ENCODE measurements at places on chromosomes 7 and 10.

DNA sequence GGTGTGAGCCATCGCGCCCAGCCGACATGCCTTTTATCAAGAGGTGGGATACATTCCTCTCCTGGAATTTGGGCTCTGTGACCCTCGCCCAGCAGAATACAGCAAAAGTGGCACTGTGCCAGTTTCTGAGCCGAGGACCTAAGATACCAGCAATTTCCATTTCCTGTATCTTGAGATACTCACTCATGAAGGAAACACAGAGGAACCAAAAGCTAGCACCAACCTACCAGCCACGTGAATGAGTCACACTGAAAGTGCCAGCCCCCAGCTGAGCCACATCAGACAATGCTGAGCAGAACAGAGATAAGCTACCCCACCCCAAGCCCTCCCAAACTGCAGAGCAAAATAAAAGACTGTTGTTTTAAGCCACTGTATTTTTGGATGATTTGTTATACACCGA lies 56.3 kb downstream of the CACUL1 start:
- DNase-seq = no peak

GRCh38 chr10:774661-775244 lies 85.3 kb upstream of the DIP2C start:
- DNase-seq = peak; percentile 76

- DNase-seq = no peak
Measured at GRCh38 chr7:111561654-111561903, 713 bp downstream of the IMMP2L start.

GRCh38 chr7:21947056-21947455 lies 1.4 kb upstream of the CDCA7L start:
- no peak for DNase-seq

DNA sequence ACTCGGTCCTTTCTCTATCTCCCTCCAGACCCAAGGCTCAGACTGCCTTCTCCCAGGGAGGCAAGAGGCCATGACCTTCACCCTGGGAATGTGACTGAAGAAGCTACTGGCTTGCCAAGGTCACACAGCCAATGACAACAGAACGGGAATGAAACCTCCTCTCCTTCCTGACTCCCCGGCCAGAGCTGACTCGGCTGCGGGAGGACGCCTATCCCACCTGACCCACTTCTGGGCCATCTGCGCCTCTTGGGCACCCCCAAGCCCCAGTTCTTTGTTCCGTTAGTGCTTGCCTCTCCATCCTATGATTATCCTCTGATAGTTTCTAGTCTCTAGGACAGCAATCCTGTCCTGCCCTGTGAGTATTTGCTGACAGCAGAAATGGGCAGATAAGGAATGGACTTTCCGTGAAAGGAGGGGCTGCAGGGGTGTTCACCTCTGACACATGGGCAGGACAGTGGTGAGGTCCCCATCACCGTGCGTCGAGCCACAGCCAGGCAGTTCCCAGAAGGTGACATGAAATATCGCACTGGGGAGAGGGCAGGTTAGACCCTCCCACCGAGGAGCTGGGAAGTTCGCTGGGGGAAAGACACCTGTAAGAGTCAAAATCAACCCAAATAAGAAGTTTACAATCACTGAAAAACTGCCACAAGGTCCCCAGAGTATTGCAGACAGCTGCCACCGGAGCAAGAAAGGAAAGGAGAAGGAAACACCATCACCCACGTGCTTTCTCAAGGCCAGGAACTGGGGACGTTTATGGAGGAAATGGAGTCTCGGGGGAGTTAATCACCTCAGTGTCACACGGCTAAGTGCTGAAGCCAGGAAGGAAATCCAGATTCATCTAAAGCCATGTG lies 63.0 kb downstream of the INSIG1 start:
- no peak for DNase-seq

DNA sequence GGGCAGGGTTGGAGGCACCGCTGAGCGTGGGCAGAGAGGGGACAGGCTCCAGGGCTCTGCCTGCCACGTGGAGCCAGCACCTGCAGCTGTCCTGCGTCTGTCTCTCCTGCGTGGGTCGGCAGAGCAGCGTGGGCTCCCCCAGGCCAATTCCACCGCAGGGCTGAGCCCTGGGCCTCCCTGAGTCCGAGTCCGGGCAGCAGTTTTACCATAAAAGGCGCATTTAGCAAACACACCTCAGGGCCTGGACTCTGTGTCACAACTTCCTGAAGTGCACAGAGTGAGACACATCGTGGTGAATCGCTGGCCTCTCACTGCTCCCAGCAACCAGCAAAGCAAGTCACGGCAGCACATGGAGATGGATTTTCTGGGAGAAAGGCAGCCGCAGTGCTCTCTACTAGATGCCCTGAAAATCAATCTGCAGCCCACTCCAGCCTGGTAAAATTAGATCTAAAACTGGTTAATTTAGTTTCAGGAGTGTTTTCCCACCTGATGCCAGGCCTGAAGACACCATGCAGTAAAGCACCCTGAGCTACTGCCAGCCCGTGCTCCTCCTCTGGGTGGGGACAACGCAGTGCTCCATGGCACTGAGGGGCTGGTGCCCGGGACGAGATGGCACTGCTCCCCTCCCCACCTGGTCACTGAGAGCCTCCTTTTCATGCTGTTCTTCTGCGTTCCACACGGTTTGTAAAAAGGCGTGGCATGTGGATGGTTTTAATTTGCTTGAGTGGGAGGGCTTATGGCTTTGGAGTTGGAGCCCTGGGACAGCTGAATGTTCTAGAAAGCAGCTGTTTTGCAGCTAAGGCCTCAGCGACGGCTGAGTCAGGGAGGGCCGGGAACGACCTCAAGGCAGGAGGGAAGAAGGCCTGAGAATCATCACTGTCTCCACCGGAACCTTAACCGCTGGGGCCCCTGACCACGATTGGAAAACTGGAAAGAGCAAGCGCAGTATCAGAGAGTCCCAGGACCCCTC lies 336.9 kb downstream of the ADARB2 start:
- no peak for DNase-seq

DNA sequence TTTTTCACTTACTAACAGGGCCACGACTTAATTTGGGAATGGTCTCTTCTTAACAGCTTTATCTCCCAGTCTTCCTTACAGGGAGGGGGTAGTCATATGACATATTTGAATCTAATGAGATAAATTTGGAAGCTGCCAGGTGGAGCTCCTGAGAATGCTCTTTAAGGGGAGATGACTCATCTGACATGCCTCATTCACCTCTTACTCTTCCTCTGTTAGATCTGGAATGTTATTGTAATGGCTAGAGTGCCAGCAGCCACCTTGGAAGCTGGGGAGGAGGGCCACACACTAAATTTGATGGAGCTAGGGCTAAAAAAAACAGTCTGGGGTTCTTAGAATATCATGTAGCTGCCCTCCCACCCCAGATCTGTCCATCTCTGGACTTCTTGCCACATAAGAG lies 22.7 kb downstream of the HECW1 start:
- DNase-seq = no peak

DNA sequence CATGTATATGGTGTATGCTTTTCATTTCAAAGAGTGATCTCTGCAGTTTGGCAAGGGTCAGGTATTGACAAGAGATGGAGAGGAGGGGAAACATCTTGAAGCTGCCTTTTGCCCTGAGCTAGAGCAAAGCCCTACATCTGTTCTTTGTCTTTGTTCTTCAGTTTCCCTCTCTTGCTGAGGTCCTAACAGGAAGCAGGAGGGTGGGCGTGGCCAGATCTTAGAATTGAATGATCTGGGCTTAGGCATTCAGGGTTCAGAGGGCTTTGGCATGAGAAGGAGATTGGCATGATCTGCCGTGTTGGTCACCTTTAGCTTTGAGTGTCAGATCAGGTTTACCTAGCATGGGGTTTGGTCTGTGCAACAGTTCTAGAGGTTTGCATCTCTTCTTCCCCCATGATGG lies 41.3 kb downstream of the LRMDA start:
- DNase-seq = no peak

DNA sequence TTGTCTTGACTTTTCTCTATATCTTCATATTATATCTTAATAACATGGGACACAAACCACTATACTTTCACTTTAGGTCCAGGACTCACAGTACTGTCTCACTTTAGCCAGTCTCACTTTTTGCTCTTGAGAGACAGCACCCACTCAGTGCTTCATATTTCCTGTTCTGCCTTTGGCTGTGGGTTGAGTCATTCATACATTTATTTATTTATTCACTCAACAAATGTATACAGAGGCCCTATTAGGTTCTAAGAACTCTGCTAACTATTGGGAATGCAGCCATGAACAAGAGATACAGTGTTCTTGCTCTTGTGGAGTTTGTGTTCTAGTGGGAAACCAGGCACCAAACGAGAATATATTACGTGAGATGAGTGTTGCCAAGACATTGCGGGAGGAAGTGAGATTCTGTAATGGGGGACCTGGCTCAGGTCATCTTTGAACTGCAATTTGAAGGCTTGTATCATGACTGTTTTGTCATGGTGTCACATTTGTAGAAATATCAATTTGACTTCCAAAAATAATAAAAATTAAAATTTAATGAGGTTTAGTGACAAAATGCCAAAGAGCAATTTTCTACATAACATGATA lies 190.1 kb downstream of the SDHAF3 start:
- DNase-seq = no peak

GRCh38 chr7:85509476-85509875 lies 322.6 kb upstream of the SEMA3D start:
- no peak for DNase-seq

- DNase-seq = no peak
Measured at GRCh38 chr7:7793249-7793648, 74.8 kb upstream of the RPA3 start.

GRCh38 chr10:29127037-29127700 lies 161.7 kb upstream of the LYZL1 start:
- no peak for DNase-seq

DNA sequence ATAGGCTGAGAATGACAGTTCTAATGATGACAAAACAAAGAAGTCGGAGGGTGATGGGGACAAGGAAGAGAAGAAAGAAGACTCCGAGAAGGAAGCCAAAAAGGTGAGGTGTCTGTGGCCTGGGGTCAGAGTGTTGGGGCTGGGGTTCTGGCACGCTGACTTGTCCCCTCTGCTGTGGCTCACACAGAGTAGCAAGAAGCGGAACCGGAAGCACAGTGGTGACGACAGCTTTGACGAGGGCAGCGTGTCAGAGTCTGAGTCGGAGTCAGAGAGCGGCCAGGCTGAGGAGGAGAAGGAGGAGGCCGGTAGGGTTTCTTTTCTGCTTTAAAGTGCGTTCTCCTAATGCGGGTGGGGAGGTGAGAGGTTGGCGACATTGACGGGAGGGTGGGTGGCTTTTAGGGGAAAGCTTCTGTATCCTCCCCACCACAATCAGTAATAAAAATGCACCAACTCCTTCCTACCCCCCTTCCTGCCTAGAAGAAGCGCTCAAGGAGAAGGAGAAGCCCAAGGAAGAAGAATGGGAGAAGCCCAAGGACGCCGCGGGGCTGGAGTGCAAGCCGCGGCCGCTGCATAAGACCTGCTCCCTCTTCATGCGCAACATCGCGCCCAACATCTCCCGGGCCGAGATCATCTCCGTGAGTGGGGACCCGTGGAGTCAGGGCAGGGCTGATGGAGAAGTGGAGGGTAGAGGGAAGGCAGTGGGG lies 4.6 kb downstream of the UFSP1 start:
- no peak for DNase-seq

All from RPMI8226 (cell line).